Activated CD8-positive, alpha-beta memory T cell treated with anti-CD3 and anti-CD28 coated beads, Interleukin-2, amount 10 ng/mL, durations not matched to agents 7 days and 5 days (primary cell): ENCODE measurements at places on chromosomes 16 and 17.

DNA sequence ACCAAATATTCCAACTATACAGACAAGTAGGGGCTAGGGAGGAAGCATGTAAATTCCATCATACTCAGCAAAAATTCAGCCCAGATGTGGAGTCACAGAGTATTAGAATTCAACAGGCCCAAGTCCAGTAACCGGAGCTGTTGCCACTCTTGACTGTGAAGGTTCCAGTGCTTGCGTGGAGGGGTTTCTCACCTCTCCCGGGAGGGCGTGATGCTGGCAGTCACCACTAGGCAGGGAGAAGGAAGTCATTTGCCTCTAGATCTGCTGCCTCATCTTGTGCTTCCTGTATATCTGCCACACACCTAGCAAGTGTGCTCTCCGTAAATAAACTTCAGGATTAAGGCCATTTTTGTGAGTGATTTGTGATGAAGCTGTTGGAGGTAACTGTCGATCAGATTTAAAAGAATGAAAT lies 1.0 kb upstream of the CKLF start:
- DNase-seq, result peak; percentile 80

GRCh38 chr16:4404967-4405696 lies 11.3 kb downstream of the CORO7 start:
- no peak for DNase-seq

DNA sequence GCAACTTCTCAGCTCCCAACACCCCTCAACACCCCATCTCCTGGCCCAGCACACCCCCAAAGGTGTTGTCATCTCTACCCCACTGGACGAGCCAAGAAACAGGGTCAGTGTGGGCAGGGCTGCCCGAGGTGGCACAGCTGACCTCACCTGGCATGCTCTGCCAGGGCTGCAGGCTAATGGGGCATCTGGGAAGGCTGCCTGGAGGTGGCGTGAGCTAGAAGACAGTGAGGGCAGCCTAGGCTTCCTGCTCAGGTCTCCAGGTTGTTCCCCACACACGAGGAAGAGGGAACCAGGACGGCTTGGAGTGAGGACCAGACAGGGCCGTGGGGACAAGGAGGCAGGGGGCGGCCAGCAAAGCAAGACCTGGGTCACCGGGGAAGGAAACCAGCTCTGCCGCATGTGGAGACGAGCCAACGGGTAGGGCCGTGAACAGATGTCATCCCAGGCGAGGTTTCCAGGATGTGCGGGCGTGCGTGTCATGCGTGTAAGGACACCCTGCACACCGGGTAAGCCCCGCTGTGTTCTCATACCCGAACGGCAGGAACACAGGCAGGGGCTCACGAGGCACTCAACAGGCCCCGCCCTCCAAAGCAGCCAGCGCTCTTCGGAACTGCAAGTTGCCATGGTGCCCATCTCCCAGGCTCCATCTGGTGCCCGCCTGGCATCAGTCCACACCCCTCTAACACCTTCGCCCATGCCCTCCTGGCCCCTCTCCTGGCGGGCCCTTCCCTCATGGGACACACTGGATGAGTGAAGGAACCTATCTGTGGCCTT lies 29.6 kb upstream of the PVALEF start:
- DNase-seq, result no peak

GRCh38 chr16:79994418-79994817 lies 393.9 kb upstream of the MAF start:
- no peak for DNase-seq

DNA sequence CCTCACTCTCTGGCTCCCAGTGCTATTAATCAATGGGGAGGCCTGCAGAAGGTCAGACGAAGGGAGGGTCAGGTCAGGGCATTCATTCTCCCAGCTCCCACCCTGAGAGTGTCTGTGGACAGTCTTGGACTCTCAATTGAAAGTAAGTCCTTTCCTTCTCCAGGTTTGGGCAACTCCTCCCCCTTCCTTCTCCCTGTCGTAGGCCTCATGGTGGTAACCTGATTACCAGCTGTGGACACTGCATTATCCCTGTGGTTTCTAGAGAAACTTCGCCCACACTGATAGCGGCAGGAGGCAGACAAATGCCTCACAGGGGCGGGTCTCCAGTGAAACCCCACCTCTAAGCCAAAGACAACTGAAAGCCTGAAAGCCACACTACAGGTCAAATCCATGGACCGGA lies 57.7 kb upstream of the SLC25A19 start:
- DNase-seq, result no peak

DNA sequence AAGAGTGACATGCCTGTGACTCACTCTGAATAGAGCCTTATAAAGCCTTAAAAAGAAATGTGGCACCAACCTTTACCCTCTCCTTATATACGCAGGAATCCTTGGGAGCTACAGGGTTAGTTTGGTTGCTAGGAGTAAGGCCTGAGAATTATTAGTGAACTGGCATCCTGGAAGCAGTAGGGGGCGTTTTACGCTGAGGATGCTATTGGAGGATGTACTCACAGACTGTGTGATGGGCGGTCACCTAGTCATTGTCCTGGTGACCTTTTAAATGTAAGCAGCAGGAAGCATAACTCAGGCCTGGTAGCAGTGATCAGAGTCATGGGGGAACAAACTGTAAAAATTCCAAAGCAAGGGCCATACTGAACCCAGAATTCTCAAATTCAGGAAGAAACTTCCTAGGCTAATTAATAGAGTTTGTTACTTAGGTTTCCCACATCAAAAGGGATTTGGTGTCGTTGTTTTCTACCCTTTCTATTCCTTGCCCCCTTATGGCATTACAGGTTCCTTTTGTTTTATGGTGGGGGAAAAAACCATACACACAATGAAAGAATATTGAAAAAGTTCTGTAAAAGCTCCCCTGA lies 153.8 kb downstream of the SNX11 start:
- DNase-seq, result no peak

GRCh38 chr17:3260163-3260562 lies 38.0 kb downstream of the OR3A1 start:
- no peak for DNase-seq

- no peak for DNase-seq
Measured at GRCh38 chr16:80672379-80672778, 131.6 kb downstream of the DYNLRB2 start.

- DNase-seq, result no peak
Measured at GRCh38 chr16:64880994-64881393, 240.9 kb downstream of the CDH11 start.

GRCh38 chr17:74605361-74605760 lies 13.3 kb upstream of the CD300LD start:
- no peak for DNase-seq

DNA sequence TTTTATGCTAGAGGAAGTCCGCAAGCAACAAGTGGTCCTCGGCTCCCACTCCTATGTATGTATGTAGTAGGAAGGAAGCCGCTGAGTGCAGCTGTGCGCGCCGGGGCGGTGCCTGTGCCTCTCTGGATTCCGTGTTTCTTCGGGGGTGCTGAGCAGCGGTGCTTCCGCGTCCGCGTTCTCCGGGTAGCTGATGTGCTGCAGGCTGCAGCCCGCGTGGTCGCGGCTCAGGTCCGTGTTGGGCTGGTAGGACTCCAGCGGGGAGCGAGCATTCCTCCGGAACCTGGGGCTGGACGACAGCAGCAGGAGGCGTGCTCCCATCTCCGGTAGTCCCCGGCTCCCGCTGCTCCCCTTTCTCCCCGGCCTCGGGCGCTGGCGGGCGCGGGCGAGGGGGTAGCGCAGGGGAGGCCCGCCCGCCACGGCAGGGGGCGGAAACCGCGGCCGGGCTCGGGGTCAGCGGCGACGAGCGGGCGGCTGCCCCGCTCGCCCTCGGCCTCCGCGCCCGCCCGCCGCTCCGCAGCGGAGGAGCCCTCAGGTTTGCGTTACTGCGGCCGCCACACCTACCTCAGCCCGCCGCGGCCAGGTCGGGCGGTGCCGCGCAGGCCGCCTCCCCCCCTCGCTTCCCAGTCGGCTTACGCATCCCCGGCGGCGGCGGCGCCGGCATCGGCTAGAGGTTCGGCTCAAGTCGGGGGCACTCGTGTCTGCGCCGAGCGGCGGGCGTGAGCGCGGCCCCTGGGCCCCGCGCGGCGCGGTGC lies 487 bp downstream of the C17orf67 start:
- peak; percentile 87 for DNase-seq

- DNase-seq, result no peak
Measured at GRCh38 chr16:73210084-73210483, 162.2 kb upstream of the ZFHX3 start.

- DNase-seq, result no peak
Measured at GRCh38 chr17:66548659-66549310, 246.4 kb downstream of the PRKCA start.

- DNase-seq, result peak; percentile 44
Measured at GRCh38 chr17:50396261-50397110, 837 bp downstream of the LRRC59 start.

- DNase-seq, result no peak
Measured at GRCh38 chr16:13950821-13951547, 31.0 kb downstream of the ERCC4 start.

DNA sequence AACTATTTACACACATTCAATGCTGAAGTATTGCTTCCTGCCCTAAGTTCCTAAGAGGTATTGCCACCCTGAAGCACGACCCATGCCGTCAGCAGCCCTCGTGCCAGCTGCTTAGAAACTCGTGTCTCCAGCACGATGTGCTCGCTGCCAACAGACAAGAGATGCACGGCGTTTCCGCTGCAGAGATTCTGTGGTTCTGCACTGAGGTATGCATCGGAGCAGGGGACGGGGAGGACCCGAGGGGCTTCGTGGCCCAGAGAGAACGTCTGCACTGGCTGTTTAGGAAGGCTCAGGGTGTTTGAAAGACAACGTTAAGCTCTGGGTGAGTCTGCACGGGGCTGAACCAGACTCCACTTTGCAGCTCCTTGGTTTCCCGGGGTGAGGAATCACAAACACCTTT lies 82.7 kb upstream of the CREBBP start:
- DNase-seq, result no peak

DNA sequence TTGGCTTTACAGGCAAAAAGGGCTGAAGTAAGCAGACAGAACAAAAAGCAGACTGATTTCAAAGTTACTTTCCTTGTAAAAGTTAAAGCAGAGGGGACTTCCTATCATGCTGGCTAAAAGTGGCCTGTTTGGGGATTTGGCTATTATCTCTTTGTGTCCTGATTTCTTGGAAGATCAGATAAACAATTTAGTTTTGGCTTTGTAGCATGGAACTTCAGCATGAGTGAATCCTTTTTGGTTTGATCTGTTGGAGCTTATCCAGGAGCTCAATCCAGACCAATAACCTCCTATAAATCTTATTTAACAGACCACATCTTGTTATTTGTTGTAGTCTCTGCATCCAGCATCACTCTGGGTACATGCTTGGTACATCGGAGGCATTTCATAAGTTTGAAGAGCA lies 8.9 kb upstream of the RNF112 start:
- DNase-seq, result no peak

GRCh38 chr16:69906838-69907401 lies 44.2 kb upstream of the CLEC18A start:
- DNase-seq, result no peak

- DNase-seq, result peak; percentile 50
Measured at GRCh38 chr16:46949241-46949892, 24.1 kb downstream of the DNAJA2 start.

DNA sequence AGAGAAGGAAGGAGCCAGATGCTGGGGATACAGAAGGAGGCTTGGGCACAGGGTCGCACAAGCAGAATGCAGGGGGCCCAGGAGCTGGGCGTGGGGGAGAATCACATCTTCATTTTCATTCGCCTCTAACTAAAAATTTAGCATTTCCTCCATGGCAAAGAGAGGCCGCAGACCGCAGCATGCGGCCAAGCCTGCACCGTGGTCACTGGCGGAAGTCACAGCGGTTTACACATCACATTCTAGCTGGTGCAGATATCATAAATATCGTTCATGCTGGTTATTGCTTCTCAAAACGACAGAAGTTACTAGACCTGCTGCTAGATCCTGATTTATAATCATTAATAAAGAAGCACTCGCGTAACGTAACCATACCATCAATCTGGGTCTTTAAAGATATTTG lies 162.0 kb downstream of the NTN1 start:
- peak; percentile 50 for DNase-seq
